ENCODE measurements at places on chromosomes 3 and 15.

GRCh38 chr15:43144512-43144911 lies 11.1 kb downstream of the TMEM62 start:
- no peak for DNase-seq

- DNase-seq: no peak
Measured at GRCh38 chr3:140153736-140154135, 218.8 kb downstream of the CLSTN2 start.

- no peak for DNase-seq
Measured at GRCh38 chr3:126024049-126024854, 55.3 kb downstream of the ROPN1B start.

GRCh38 chr15:41603411-41603935 lies 44.5 kb downstream of the TYRO3 start:
- DNase-seq: no peak

- no peak for DNase-seq
Measured at GRCh38 chr3:54237109-54237508, 114.8 kb downstream of the CACNA2D3 start.

GRCh38 chr15:65204931-65205660 lies 6.2 kb downstream of the CILP start:
- no peak for DNase-seq
